ENCODE measurements at places on chromosomes 1 and 21.

DNA sequence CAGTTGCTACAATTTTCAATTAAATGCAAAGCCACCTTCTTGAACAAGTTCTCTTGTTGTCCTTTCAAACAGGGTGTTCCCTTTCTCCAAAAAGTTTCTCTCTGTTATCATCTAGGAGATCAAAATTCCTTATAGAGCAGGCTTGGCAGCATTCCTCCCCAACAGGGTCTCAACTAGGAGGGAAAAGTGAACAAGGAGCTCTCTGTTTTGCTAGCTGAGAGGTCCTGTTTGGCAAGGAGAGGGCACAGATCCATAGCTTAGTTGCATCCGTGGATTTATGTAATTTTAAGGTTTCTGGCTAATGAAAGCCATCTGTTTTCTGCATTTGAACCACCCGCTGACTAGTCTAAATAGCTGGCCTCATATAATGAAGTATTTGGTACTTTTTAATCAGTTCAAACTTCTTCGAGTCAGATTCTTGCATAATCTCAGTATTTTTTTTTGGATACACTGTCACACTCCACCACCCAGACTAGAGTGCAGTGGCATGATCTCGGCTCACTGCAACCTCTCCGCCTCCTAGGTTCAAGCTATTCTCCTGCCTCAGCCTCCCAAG, 54.0 kb downstream of the APP start:
- no peak for DNase-seq

DNA sequence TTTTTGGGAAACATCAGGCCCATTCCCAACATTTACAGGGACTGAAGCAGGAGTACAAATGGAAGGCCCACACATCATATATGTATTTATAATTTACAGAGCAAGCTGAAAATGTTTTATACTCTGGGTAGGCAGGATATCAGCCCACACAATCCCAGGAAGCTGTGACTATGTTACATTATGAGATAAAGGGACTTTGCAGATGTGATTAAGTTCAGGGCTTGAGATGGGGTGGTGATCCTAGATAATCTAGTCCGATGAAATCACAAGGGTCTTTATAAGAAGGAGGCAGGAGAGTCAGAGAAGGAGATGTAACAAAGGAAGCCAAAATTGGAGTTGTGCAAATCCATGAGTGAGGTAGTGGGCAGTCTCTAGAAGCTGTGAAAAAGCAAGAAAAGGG, 160.5 kb downstream of the PDE4B start:
- DNase-seq, result no peak

GRCh38 chr1:15678578-15678977, 5.5 kb upstream of the PLEKHM2 start:
- DNase-seq, result no peak

DNA sequence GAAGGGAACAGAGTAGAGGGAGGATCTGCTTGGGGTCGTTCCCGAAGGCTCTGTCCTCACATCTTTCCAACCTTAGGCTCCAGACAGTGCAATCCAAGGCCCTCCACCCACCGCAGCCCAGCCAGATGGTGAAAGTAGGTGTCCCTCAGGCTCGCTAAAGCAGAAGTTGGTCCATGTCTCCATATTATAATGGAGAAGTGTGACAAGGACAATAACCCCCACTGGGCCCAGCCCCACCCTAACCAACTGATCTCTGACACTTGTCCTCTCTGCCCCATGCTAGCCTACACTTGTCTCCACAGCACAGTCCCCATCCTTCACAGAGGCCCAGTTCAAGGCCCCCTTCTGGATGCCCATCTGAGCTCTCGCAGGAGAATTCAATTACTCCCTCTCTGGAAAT, 48.7 kb downstream of the DMAP1 start:
- DNase-seq, result no peak

- DNase-seq, result no peak
Observed at GRCh38 chr1:50658459-50659076, 235.3 kb upstream of the DMRTA2 start.

DNA sequence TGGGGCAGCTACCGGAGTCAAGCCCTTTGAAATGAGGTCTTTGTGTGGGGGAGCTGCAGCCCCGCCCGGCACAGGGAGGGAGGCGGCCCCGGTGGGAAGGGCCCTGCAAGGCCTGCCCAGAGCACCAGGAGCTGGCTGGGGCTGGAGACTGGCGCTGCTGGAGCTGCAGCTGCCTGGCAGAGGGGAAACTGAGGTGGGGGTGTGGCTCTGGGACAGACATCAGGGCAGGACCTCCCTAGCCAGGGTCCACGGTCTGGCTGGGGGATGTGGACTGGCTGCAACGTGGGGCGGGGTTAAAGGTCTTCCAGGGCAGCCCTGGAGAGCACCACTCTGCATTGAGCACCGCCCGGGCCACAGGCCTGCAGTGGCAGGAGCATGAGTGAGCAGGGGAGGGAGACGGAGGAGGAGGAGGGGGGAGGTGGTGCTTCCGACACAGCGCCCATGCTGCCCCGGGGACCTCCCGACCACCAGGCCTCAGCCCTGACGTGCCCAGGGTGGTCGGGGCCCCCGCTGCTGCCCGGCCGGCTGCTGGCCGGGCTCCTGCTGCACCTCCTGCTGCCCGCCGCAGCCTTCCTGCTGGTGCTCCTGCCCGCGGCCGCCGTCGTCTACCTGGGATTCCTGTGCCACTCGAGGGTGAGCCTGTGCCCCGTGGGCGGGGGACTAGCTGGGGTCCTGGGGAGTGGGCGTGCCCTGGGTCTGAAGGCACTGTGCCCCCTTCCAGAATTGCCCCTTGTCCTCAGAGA, 4.8 kb upstream of the ANKRD65 start:
- no peak for DNase-seq

GRCh38 chr1:36154765-36155407, 1.1 kb upstream of the MAP7D1 start:
- DNase-seq, result no peak

DNA sequence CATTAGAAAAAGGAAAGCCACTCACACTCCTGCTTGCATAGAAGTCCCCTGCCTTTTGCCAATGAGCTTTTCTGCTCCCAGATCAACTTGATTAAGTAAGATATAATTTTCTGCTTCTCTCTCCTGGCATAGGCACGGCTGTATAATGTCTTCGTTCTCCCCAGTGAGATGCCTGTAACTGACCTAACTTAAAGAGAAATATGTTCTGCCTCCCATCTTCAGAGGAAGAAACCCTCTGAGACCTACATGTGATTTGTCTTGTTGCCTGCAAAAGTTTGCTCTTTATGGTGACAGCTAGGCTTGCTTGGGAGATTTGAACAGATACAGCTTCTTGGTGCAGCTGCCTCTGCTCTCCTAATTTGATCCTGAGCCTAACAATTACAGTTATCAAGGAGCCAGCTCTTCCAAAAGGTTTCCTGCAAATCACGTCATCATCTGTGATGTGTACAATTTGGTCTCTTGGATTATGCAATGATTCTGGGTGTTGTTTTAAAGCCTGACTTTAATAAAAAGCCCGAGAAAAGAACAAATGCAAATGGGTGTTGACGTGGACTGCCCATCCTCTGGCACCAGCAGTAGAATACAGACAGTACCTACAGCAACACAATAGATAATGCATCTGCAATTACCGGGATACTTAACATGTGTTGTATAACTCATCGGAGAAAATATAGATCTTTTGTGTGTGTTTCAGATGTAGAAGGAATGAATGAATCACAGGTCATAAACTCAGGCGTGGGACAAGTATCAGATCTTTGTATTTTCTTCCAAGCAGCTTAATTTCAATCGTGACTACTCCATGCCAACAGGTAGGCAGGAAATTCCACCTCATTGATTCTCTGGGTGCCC, 76.2 kb upstream of the KAZN start:
- DNase-seq, result no peak

DNA sequence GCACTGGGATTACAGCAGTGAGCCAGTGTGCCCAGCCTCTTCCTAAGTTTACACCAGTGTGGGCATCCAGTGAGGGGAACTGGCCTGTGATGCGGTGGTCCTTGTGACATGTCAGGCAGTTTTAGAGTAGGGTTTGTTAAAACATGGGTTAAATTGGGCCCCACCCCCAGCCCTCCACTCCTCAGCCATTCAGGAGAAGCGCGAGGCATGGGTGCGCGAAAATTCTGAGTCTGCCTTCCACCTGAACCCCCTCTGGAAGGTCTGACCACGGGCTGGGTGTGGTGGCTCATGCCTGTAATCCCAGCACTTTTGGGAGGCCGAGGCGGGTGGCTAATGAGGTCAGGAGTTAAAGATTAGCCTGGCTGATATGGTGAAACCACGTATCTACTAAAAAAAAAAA, 51.7 kb downstream of the SKI start:
- no peak for DNase-seq

GRCh38 chr1:156933136-156933535, 12.7 kb downstream of the LRRC71 start:
- DNase-seq, result no peak

- DNase-seq, result no peak
Observed at GRCh38 chr1:65310078-65310587, 790 bp downstream of the DNAJC6 start.

GRCh38 chr1:17922833-17923232, 167.7 kb downstream of the ACTL8 start:
- no peak for DNase-seq

DNA sequence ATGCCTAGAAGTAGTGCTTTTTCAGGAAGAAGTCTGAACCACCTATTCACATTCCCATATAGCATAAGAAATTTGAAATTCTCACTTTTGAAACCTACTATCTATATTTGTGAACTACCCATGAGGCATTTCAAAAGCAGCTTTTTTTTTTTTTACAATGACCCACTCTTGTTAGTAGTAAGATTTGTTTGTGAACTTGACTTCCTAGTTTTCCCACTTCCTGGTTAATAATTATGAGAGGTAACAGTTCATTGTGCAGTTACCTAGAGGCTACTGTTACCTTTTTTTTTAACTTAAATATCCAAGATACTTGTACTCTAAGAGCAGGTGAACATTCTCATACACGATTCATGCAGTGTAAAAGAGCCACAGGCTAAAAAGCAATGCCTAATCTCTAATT, 371.7 kb upstream of the ADGRL2 start:
- DNase-seq, result no peak

GRCh38 chr1:23967871-23968270, 8.2 kb downstream of the PNRC2 start:
- no peak for DNase-seq

DNA sequence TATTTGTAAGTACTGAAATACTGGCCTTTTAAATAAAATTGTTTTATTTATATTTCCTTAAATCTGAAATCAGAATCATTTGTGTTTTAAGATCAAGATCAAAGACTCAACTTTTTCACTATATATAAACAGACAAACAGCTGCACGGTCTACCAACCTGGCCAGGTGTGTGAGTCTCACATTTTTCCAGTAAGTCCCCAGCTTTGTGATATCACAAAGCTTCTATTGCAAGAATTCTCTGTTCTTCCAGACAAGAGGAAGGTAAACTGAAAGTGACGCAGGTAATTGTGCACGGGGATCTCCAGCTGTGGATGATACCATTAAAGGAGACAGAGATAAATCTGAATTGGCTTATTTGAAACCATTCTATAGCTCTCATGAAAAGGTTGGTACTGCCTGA, 41.2 kb upstream of the CYP2J2 start:
- no peak for DNase-seq

- peak; percentile 65 for DNase-seq
Observed at GRCh38 chr1:100721526-100722207, 2.1 kb downstream of the VCAM1 start.

DNA sequence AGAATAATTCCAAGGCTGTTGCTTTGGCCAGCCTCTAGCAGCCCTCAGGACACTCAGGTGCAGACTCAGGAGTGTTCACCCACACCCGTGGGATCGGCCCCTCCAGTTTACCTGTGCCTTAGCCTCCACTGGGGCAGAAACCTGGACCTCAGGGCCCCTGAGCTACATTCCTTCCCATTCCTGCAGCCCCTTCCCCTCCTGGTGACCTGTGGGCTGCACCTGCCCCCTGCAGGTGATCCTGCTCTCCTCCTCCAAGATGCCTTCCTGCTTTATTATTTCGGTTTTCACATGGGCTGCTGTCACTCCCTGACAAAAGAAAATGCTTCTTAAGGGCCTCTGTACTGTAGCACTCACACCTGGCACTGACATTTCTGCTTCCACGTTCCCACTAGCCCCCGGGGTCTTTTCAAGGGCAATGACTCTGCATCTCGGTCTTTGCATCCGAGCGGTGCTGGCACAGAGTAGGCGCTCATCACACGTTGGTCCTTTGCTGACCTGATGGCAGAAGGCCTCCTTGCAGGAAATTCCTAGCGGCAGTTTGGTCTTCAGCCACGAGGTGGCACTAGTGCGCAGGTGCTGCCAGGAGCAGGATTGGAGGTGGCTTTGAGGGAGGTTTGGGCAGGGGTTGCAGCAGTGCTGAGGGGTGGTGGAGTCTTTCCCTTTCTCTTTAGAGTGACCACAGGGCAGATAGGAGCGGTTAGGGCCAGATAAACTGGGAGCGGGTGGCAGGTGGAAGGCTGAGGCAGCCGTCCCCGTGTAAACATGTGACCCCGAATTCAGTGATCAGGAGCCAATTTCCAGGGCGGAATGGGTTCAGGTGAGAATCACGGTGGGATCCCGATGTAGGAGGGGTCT, 25.3 kb upstream of the ETV3 start:
- peak; percentile 82 for DNase-seq

GRCh38 chr21:40466893-40467483, 380.0 kb downstream of the DSCAM start:
- DNase-seq, result no peak

- no peak for DNase-seq
Observed at GRCh38 chr1:157753611-157754010, 23.3 kb downstream of the FCRL2 start.

DNA sequence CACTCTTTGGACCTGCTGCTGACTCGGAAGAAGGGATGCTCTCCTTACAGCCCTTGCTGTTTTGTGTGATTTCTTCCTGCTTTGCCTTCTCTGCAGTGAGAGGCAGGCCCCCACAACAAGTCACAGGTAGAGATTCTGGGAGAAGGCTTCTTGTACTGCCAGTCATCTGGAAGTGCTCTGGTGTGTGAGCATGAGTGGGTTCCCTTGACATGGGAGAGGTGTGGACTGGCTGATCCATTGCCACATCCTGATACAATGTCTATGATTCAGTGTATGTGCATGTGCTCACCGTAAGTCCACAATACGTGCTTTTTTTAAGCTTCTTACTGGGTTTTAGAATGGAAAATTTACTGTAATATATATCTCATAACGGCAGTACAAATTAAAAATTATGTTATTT, 46.0 kb upstream of the PLA2G4A start:
- no peak for DNase-seq

GRCh38 chr1:37392051-37392450, 82.3 kb upstream of the ZC3H12A start:
- DNase-seq, result no peak

DNA sequence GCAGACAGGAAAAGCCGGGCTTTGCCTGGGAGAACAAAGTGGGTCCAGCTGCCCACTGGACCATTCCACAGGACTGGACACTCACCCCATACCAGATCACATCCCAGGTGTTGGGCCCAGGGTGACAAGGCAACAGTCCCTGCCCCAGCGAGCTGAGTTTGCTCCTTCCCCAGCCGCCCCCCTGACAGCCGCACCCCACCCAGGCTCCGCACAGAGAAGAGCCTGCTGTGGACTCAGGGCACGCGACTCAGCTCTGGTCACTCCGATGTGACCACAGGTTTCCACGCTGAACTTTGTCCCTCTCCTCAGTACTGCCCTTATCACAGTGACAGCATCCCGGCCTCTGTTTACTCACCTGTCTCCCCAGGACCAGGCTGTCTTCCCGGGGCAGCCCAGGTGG, 1.2 kb downstream of the BMP8B start:
- no peak for DNase-seq
